ENCODE measurements at places on chromosomes 5 and 9.

GRCh38 chr5:115577741-115578140, 24.5 kb downstream of the TICAM2 start:
- DNase-seq = no peak

GRCh38 chr5:142343531-142343930, 18.7 kb upstream of the SPRY4 start:
- DNase-seq = no peak

DNA sequence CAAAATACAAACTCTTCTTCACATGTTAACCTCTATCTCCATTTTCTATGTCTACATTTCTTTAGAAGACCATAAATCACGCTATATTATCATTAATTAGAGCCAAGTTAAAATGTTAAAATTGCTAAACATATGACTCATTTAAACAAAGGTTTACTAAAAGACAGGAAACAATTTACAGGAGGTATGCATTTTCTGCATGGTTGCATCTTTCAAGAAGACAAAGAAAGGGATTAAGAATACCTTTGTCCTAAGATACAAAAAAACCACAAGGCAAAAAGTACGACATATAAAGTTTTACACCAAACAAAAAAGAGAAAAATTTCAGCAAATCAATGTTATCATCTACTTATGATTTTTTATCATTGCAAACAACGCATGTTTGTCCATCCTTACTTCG, 324.4 kb downstream of the PDE4D start:
- DNase-seq = no peak

DNA sequence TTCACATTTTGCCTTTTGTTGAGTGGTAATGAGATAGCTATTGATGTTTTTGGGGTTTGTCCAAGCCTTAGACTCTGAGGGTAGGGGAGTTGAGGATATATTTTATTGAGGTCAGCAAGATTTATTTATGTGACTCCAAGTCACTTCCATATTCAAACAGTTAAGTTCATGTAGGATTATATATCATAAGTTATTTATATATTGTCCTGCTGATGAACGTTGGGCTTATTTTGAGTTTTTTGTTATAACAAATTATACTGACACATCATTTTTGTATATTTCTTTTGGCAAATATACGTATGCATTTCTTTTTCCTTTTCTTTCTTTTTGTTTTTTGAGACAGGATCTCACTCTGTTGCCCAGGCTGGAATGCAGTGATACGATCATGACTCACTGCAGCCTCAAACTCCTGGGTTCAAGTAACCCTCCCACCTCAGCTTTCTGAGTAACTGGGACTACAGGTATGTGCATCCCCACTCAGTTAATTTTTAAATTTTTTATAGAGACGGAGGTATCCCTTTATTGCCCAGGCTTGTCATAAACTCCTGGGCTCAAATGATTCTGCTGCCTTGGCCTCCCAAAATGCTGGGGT, 23.5 kb upstream of the IL12B start:
- no peak for DNase-seq

GRCh38 chr5:54062958-54063357, 247.4 kb downstream of the ARL15 start:
- DNase-seq = no peak

DNA sequence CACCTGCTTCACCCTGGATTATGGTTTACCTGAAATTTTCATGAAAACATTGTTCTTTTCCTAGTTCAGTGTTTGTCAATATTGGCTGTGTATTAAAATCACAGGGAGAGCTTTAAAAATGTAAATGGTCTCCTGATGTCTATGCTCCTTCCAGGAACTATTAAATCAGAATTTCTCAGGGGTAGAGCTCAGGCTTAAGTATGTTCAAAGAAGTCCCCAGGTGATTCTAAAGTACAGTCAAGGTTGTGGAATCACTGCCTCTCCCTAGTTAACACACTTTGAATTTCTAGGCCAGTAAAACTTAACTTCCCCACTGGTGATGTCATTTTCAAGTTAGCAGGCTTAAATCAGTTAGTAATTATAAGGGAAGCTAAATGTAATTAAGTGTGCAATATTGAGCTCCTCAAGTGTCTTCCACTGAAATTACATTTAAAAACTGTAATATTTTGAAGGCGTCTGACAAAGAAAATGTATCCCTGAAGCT, 150.3 kb upstream of the SLC28A3 start:
- no peak for DNase-seq

GRCh38 chr9:89065921-89066320, 74.7 kb downstream of the S1PR3 start:
- DNase-seq = no peak

- DNase-seq = no peak
Observed at GRCh38 chr5:151234476-151235238, 10.8 kb upstream of the CCDC69 start.

DNA sequence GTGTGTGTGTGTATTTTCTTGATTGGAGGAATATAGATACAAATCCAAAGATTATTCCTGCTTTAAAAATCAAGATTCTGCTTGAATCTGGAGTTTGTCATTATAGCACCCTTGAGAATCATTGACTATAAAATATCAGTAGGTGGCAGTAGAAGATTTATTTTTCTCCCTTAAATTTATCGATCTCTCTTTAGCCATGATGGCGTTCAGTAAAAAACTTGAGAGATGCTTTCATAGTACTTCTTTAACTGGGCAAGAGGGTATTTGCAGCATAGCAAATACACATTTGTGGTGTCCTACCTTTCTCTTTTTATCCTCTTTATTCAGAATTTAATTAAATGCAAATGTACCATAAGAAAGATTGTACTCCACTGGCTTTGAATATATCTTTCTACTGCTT, 307.7 kb downstream of the ADGRV1 start:
- no peak for DNase-seq

DNA sequence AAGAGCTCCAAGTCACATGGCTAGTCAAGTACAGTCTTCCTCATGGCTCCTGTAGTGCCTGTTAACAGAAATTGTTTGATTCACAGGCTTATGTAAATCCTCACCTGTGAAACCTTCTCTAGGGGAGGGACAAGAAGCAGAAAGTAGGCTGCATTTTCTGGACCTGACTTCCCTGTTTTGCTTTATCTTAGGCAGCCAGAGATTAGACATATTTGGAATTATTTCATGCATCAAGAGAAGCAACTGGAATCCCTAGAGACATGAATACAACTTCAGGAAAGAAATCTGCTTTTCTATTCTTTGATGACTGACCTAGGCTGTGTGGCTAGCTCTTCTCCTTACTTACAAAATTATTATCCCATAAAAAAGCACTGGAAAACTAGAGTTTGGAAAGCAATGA, 52.3 kb downstream of the CAST start:
- DNase-seq = no peak

GRCh38 chr5:96140084-96140483, 178.4 kb upstream of the ELL2 start:
- DNase-seq = no peak

GRCh38 chr5:169272731-169273427, 28.1 kb downstream of the SLIT3 start:
- DNase-seq = no peak

DNA sequence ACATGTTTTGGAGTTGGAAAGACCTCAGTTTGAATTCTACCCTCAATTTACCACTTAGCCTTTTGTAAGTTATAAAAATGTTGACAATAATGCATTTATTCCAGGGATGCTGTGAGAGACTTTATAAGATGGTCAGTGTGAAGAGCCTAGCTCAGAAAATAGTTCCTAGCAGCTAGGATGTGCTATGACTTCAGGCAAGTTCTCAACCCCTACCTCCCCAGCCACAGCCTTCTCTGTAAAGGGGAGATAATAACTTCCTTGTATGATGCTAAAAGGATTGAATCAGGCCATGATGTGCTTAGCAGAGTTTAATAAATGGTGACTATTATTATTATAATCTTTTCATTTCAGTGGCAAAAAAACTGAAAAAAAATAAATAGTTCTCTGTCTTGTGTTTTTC, 77.6 kb downstream of the ALDH1A1 start:
- DNase-seq = no peak

DNA sequence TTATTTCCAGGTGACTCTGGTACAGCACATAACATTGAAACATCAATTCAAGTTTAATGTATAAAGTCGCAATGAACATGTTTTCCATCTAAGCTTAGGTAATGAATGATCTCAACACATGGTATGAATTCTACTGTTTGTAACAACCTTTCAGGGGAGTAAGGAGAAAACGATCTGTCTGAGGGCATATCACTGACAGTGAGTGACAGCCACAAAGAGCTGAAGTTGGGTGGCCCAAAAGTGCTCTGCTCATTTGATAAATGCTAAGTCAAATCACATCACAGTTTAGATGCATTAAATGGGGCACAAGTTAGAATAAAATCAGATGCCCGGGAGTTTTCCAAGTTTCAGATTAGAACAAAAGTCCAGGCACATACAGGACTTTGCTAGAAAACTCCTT, 1.2 kb downstream of the FANCC start:
- DNase-seq = no peak

- DNase-seq = no peak
Observed at GRCh38 chr9:22147813-22148527, 138.9 kb upstream of the CDKN2B start.

GRCh38 chr5:141734501-141735229, 52.6 kb upstream of the ARAP3 start:
- DNase-seq = no peak

DNA sequence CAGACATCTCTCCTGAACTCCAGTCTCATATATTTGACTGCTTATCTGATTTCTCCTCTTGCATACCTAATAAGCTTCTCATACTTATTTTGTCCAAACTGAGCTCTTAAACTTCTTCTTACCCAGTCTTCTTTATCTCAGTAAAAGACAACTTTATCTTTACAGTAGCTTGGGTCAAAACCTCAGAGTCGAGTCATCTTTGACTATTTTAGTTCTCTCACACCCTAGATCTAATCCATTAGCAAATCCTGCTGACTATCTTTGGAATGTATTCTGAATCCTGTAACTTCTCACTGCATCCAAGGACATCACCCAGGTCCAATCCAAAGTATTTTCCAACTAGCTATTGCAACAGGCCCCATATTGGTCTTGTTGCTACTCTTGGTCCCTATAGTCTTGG, 11.8 kb upstream of the JAK2 start:
- no peak for DNase-seq

GRCh38 chr5:68460147-68460798, 244.7 kb downstream of the PIK3R1 start:
- no peak for DNase-seq

DNA sequence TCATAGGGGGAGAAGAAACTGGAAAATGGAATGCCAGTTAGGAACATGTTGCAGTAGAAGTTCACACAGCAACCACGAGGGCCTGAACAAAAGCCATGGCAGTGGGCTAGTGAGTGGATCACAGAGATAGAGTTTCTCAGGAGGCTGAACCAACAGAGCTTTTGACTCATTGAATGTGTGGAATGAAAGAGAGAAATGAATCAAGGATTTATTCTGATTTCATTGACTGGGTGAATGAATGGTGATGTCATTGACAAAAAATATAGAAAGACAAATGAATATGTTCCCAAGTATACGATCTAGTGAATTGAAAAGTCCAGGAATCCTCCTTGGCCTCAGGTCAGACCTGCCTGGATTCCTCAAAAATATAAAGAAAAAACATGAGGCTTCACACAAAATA, 99.2 kb downstream of the ZNF462 start:
- no peak for DNase-seq

DNA sequence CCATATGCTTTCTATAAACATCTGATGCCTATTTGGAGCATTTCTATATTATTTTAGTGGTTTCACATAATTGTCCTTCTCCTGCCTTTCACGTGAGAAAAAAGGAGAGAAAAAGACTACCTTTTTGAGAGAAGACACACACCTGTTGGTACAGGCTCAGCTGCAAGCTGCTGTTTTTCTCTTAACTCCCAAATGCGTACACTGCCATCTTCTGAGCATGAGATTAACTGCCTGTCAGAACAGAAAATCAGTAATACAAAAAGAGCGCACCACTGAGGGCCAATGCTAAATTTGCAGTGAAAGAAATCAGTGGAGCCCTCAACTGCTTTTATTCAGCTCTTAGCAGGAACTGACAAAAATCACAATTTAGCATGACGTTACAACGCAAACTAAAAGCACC, 54.9 kb downstream of the WDR41 start:
- DNase-seq = no peak
